ENCODE measurements at places on chromosomes 2 and 18.

DNA sequence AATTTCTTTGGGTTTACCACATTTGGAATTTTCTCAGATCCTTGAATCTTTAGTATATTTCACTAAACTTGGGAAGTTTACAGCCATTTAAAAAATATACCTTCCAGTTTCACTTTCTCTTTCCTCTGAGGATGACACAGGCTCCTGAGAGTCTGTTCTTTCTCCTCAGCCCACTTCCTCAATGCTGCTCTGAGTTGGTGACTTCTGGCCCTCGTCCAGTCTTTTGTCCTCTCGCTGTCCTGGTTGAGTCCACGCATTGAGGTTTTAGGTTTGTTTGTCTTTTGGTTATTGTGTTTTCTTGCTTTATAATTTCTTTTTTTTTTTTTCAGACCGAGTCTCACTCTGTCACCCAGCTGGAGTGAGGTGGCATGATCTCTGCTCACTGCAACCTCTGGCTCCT is 40.7 kb upstream of the GALR1 start:
- DNase-seq: no peak

GRCh38 chr2:239797316-239797715 is 227.8 kb downstream of the NDUFA10 start:
- DNase-seq: no peak

DNA sequence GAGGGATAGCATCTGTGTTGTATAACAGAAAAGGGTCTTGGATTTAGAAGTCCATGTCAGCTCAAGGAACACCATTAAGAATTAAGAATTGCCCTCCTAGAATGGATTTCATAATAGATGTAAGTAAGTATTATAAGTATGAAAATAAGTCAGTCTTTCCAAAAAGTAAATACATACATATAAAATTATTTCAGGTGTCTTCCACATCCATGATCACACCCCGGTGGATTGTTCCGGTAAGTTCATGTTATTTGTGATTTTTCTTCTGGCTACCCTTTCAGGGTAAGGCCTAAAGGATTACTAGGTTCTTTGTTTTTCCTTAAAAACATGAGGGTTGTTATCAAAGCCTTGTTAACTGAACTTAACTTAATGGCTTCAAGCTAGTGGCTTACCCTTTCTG is 55.9 kb downstream of the TMEM185B start:
- DNase-seq: no peak

DNA sequence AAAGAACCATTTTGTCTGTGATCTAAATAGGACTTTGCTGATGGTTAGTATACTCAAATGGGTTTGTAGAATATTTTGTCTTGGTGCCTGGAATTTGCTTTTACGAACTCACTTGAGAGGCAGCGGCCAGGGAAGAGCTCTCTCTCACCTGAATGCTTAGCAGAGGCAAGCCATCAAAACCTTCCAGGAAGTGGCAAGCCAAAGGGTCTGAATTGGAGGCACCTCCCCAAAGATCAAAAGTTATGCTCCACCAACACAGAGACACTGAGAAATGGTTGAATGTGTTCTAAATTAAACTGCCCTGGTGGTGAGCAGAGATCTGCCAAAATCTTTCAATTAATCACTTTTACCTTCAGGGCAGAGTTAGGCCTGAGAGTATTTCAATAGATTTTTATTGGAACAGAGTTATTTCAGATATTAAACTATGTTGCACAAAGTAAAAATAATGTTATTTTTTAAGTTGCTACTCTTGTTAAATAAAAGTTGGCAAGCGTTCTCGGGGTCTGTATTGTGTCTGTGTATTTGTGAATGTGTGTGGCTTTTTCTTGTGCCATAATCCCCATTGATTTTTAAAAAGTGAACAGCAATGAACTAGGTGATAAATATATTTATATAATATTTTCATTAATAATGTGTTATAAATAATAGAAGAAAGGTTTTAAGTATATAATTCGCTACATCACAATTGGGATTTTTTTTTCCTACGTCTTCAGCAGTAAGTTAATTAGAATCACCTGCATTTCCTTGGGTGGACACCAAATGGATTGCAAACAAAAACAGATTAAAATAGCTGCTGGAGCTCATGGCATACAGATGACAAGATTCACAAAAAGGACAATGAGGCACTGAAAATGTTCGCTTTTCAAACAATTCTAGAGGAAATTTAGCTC is 416.1 kb downstream of the ARHGAP15 start:
- DNase-seq: no peak

GRCh38 chr2:21356086-21356856 is 232.5 kb downstream of the TDRD15 start:
- no peak for DNase-seq

DNA sequence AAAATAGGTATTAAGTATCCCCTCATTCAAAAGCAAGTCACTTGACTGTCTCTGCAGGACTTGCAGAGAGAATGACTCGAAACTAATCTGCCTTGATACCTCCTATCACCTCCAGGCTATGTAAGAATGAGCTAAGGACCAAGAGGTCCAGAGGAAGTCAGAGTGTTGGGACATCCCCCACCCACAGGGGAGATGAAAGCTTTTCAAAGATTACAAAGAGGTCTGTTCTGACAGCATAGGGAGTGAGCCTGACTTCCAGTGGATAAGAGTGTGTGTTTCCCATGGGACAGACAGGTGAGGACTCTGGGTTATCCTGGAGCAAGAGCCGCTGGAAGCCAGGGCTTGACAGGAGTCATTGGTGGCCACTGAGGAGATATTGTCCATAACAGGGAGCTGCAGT is 85.0 kb upstream of the TACR1 start:
- no peak for DNase-seq

GRCh38 chr2:56014046-56014730 is 90.6 kb upstream of the EFEMP1 start:
- DNase-seq: no peak

DNA sequence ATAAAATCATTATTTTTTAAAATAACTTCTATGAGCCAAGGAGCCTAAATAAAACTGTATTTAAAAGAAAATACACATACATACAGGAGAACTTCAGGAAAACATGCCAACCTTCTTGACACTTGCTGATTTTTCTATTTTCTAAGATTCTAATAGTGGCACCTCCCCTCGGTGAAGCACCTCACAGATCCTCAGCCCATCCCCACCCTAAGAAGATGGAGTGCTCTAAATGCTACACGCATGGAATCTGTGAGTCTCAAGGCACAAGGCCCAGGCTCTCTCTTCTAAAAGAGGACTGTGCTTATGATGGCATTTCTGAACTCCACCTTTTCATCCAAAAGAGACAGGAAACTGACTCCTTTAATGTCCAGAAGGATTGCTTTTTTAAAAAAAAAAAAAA is 56.3 kb downstream of the RTTN start:
- DNase-seq: no peak

- no peak for DNase-seq
Observed at GRCh38 chr2:46900381-46900780, 15.2 kb downstream of the MCFD2 start.

- no peak for DNase-seq
Observed at GRCh38 chr2:33444967-33445366, 31.5 kb upstream of the RASGRP3 start.

DNA sequence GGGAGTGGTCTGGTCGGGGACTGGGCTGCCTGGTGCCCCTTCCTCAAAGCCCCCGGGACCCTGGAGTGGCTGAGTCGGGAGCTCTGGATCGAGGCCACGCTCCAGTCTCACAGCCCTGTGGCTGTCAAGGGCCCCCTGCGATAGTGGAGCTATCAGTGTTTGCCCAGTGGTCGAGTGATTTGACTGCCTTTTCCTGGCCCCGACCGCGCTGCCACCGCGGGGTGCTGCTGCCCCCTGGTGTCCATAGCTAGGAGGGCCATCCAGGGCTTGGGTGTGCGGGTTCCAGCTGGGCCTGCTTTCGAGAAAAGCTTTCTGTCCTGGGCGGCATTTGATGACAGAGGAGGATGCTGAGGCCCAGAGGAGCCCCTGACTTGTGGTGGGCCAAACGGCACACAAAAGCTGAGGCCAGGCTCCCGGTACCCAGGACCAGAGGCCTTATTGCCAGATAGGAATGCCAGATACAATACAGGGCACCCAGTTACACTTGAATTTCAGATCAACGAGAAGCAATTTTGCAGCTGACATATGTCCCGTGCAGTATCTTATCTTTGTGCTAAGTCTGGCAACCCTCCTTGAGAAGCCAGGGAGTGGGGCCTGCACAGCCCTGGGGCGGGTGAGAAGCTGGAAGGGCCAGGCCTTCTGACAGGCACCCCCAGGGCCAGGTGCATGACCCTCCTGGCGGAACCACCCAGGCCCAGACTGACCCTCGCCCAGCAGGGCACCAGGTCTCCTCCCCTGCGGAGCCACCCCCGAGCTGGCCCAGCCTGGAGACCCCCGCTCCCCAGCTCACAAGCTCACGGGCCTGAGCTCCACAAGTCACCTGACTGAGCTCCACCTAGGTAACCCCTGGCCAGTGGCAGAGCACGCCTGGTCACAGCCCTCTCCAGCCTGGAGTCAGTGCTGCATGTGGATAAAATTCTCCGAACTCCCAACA is 13.0 kb downstream of the ODC1 start:
- DNase-seq: peak; percentile 87

GRCh38 chr2:146874260-146874658 is 970.6 kb upstream of the ACVR2A start:
- no peak for DNase-seq

DNA sequence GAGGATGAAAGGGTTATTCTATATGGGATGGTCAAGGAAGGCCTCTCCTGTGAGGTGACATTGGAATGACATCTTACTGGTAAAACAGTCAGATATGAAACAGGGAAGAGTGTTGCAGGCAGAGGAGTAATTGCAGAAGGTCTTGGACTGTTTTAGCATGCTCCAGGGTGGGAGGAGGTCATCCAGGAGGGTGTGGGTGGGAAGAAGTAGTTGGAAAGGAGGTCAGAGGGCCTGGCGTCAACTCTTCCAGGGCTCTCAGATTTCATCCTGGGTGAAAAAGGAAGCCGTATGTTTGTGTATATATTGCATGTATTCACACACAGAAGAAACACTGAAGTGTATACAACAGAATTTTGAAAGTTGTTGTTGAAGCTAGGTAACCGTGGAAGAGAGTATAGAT is 48.2 kb downstream of the ATP9B start:
- DNase-seq: no peak

DNA sequence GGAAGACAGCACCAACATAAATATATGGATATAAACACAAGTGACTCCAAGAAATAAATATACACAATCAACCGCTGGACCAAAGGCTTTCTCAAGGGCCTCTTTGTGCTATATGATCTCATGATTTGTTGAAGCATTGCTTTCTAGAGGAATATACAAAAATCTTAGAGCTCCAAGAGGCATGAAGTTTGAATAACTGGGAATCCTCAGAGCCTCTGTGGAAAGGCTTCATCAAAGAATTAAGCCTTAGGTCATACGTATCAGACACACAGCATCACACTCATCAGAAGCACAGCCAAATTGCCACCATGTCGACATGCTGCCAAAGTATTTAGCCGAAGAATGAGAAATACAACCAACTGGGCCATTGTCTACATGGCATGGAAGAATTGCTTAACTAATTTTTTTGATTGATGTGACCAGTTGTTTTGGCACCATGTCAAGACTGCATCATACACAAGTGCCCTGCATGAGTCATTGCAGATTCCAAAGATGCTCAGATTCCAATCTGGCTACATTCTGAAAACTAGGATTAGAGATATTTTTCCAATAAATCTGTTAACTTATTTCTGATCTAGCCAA is 860.6 kb upstream of the ZEB2 start:
- DNase-seq: no peak

DNA sequence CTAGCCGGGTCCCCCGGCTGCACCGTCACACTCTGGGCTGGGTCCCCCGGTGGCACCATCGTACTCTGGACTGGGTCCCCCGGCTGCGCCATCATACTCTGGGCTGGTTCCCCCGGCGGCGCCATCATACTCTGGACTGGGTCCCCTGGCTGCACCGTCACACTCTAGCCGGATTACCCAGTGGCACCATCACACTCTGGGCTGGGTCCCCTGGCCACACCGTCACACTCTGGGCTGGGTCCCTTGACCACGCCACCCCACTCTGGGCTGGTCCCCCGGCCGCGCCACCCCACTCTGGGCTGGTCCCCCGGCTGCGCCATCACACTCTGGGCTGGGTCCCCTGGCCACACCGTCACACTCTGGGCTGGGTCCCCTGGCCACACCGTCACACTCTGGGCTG is 653.8 kb upstream of the ID2 start:
- DNase-seq: no peak

GRCh38 chr2:191114403-191114886 is 36.3 kb downstream of the STAT4 start:
- DNase-seq: no peak

DNA sequence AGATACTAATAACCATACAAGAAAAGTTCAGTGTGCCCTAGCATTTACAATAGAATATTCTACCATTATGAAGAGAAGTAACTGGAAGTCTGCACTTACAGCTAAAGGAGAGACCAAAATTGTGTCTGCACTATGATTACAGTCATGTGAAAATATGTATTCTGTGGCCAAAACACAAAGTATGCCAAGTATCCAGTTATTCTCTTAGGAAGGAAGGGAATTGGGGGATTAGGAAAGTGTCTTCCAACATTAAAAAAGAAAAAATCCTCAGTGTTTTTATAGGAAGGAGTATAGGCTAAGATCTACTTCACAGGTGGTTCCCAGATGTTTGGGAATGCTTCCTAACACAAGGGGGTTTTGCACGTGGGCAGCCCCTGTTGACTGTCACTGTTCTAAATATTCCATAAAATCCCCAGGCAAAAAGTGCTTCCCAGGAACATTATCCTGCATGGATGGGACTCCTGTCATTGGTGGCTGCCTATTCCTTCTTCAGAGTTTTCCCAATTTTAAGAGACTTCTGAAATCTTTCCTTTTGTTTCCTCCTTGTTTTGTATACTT is 180.2 kb upstream of the KLHL29 start:
- DNase-seq: no peak

- no peak for DNase-seq
Observed at GRCh38 chr18:13232086-13232917, 13.7 kb downstream of the LDLRAD4 start.

- no peak for DNase-seq
Observed at GRCh38 chr2:9112079-9112721, 94.4 kb upstream of the ASAP2 start.

GRCh38 chr2:159028776-159029175 is 60.3 kb downstream of the TANC1 start:
- no peak for DNase-seq

- DNase-seq: no peak
Observed at GRCh38 chr2:109408043-109408335, 205.8 kb downstream of the SEPTIN10 start.

GRCh38 chr18:23259701-23260681 is 124.7 kb downstream of the CABLES1 start:
- peak; percentile 87 for DNase-seq

DNA sequence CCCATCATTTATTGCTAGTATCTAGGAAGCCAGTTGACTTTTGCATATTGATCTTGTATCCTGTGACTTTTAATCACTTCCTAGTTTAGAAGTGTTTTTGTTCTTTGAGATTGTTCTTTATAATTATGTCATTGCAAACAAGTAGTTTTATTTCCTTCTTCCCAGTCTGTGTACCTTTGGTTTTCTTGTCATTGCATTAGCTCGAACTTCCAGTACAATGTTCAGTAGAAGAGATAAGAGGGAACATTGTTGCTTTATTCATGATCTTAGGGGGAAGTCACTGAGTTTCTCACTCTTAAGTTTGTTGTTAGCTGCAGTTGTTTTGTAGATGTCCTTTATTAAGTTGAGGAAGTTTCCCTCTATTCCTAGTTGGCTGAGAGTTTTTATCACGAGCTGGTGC is 61.0 kb downstream of the TRAPPC12 start:
- no peak for DNase-seq

GRCh38 chr18:27581296-27581904 is 396.3 kb upstream of the CHST9 start:
- DNase-seq: no peak

Data from H9 (cell line).